Myocyte (in vitro differentiated cells): ENCODE measurements at places on chromosomes 1 and 21. TPM values are rescaled to one million over a fixed set of nuclear protein-coding genes. Genes with fewer than 3 reads are reported as not detected.

OR2L2 gene
- not detected in 2 replicates for total RNA-seq

PLA2G4A gene
- total RNA-seq, result not detected in 2 replicates

FCER1G gene
- not detected in 2 replicates for total RNA-seq

F5 gene
- total RNA-seq, result not detected in 2 replicates

SPRR2G gene
- total RNA-seq, result not detected in 2 replicates

LRRIQ3 gene
- total RNA-seq, result 0.57 and 1.6 TPM in 2 replicates

RHOU gene
- total RNA-seq, result 0.10 and 0.43 TPM in 2 replicates

ARHGAP30 gene
- not detected in 2 replicates for total RNA-seq

DNM3 gene
- 0.62 and 1.1 TPM in 2 replicates for total RNA-seq

KCTD3 gene
- 32.1 and 35.2 TPM in 2 replicates for total RNA-seq

SLC2A5 gene
- total RNA-seq, result 11.1 and 12.6 TPM in 2 replicates
